Astrocyte (in vitro differentiated cells and primary cell): ENCODE measurements at places on chromosomes 1 and 21. TPM values are rescaled to one million over a fixed set of nuclear protein-coding genes. Genes with fewer than 3 reads are reported as not detected.

GRCh38 chr1:165828103-165828668 is 772 bp downstream of the UCK2 start:
- H3K4me1 ChIP-seq, result peaks cover 11% of the 10 kb centered on the region
- H3K4me3 ChIP-seq, result peak overlapping the region; percentile 86
- H3K27ac ChIP-seq, result peak overlapping the region; percentile 82
- no peaks in the 10 kb centered on the region for H3K36me3 ChIP-seq

GRCh38 chr1:204837440-204838084 is 33.1 kb upstream of the NFASC start:
- H3K36me3 ChIP-seq, result no peaks in the 10 kb centered on the region
- DNase-seq, result peak; percentile 51
- peaks cover 11% of the 10 kb centered on the region for H3K4me1 ChIP-seq

GRCh38 chr1:29695036-29695435 is 458.7 kb downstream of the PTPRU start:
- H3K27ac ChIP-seq, result no peak overlapping the region
- H3K27me3 ChIP-seq, result no peaks in the 10 kb centered on the region
- H3K36me3 ChIP-seq, result no peaks in the 10 kb centered on the region
- H3K4me1 ChIP-seq, result no peaks in the 10 kb centered on the region

The TADA1 gene
- 9.3 and 9.9 TPM in 2 replicates for total RNA-seq

DNA sequence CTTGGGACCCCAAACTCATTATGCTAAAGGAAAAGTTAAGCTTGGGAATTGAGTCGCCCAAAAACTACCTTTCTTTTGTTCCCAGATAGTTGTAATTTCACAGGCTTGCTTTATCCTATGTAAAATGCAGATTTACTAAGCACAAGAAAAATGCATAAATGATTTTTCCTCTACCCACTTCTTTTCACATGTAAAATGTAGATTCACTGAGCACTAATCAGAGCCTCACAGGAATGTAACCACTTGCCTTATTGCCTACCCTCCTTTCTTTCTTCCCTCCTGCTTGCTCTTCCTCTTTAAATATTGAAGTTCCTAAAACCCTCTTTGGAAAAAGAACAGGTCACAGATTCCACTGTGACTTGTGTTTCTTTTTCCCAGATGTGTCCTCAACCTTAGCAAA is 18.3 kb downstream of the CAPN8 start:
- no peak overlapping the region for H3K4me3 ChIP-seq
- no peak overlapping the region for H3K27ac ChIP-seq
- H3K27me3 ChIP-seq, result peaks cover 16% of the 10 kb centered on the region
- DNase-seq, result no peak

DNA sequence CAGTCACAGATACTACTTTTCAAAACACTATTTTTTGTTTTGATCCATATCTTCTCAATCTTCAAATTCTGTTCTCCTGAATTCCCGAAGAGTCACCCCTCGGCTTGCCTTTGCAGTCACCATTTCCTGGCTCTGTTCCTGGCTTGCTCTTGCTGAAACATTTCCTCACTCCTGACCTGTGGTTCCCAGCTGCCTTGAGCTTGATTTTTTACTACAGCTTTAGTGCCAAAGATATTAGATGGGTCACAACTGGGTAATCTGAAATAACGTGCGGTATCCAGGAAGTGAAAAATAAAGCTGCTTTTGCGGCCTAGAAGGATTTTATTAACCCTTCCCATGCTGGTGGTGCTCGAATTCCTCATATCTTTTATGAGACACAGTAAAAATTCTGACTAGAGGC is 318.8 kb downstream of the PCP4 start:
- H3K27ac ChIP-seq, result no peak overlapping the region
- peaks cover 4% of the 10 kb centered on the region for H3K4me1 ChIP-seq
- H3K4me3 ChIP-seq, result no peak overlapping the region

DNA sequence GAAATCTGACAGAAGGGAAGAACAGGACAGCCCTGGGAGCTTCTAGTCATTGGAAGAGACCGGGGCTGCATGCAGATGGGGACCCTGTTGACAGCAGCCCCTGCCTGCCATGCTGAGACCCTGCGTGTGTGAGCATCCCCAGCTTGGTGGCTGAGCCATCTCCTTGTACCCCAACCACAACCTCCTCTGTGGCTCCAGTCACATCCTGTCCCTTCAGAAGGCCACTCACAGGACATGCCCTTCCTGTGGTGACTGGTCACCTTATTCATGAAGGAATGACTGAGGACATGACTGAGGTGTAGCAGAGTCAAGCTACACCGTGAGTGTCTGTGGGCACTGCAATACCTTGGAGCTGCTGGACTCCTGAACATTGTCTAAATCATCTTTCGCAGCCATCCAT is 141.8 kb upstream of the ERRFI1 start:
- no peaks in the 10 kb centered on the region for H3K36me3 ChIP-seq
- no peaks in the 10 kb centered on the region for H3K27me3 ChIP-seq
- H3K4me3 ChIP-seq, result no peak overlapping the region
- peaks cover 25% of the 10 kb centered on the region for H3K4me1 ChIP-seq

DNA sequence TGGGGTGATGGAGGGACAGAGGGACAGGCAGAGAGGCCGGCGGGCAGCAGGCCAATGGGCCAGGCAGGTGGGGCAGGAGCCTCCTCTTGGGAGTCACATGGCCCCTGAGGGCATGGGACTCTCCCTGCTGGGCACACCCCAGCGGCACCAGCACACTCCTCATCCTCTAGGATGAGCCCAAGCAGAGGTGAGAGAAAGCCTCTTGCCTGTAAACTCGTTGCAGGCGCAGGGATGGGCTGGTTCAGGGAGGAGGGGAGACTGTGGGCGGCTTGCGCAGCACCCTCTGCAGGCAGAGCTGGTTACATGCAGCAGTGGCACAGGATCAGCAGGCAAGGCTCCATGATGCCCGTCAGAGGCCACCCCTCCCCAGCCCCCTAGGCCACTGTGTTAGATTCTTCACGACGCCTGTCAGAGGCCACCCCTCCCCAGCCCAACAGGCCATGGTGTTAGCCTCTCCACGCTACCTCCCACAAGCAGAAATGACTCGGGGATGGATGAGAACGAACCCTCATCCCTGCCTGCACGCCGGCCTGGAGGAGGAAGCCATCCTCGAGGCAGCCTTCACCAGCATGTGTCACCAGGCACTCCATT is 209.7 kb upstream of the VAMP3 start:
- H3K4me1 ChIP-seq, result no peaks in the 10 kb centered on the region
- DNase-seq, result no peak
- no peak overlapping the region for H3K4me3 ChIP-seq
- no peaks in the 10 kb centered on the region for H3K36me3 ChIP-seq
- H3K27ac ChIP-seq, result no peak overlapping the region
- no peaks in the 10 kb centered on the region for H3K27me3 ChIP-seq

The TNFSF18 gene
- total RNA-seq, result 0.14 TPM in 1 of 2 replicates, not detected in the other
